KBM-7 (cell line): ENCODE measurements at places on chromosomes 11 and 22.

- no peak for DNase-seq
Observed at GRCh38 chr11:134498326-134499139, 86.5 kb upstream of the B3GAT1 start.

DNA sequence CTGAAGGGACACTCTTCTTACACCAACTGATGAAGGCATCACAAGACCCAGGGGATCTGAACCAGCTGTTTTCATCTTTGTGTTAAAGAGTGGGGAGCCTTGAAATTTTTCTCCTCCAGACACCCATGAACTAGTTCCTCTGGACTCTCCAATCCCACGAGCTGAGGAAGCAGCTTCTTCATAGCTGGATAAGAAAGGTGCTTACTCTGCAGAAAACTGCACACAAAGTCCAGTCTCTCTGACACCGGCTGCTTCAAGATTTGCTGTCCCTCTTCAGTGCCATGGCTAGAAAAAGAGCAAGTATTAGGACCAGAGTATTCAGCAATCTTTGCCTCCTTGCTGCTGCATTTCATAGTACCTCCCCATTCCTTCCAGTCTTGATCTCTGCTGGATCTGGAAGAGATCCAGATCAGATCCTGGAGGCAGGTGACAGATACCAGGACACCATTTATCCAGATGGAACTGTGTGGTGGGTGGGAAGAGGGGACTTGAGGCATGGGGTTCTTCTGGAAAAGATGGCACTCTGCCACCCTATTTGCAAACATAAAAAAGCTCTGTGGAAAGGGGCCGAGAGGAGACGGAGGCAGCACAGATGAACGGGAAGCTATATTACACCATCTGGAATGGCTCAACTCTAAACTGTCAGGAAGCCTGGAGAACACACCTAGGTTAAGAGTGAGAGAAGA is 25.5 kb downstream of the IL18BP start:
- DNase-seq = no peak

GRCh38 chr11:71428861-71429435 is 19.2 kb downstream of the DHCR7 start:
- no peak for DNase-seq

- no peak for DNase-seq
Observed at GRCh38 chr11:72598906-72599305, 75.3 kb downstream of the PDE2A start.

DNA sequence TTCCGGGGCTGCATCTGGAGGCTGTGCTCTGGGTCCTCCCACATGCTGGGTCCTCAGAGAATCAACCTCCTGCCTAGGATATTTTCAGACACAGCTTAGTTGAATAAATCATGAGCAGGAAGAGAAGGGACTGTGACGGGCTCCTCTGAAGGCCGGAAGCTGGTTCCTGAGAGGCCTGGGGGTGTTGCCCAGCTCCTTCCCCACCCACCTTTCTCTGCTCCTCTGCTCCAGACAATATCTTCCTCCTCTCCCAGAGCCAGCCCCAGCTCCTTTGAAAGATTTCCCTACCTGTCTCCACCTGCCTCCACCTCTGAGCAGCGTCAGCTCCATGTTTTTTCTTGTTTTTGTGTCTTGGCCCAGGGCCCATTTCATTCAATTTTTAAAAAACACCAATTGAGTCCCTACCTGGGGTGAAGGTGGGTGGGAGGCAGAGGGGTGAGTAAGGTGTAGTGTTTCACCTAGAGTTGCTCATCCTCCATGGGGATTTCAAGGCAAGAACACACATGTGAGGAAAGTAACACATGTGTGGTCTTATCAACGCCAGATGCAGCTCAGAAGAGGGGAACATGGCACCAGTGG is 24.8 kb upstream of the THY1 start:
- DNase-seq = no peak

DNA sequence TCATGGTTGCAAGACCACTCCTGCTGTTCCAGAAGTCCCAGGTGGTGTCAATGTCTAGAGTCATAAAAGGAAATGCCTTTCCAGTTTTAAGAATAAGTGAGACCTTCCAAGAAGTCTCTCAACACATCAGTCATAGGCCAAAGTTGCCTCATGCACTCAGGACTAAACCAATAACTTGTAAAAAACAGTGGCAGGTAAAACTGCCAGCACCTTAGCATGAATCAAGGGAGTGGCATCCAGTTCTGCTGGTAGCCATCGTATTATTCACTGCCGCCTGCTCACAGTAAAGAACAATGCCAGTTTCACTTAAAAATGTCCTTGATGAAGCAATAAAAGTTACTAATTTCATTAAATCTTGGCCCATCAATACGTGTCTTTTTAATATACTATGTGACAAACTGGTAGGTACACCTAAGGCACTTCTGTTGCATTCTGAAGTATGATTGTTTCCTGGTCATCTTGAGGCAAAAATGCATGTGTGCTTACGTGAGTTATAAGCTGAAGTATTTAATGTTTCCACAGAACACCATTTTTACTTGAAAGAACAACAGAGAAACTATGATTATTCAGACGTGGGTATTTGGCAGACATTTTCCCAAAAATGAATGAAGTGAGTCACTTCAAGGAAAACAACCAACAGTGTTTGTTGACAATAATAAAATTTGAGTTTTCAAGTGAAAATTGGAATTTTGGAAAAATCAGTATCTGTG is 125.2 kb upstream of the SNX19 start:
- no peak for DNase-seq

DNA sequence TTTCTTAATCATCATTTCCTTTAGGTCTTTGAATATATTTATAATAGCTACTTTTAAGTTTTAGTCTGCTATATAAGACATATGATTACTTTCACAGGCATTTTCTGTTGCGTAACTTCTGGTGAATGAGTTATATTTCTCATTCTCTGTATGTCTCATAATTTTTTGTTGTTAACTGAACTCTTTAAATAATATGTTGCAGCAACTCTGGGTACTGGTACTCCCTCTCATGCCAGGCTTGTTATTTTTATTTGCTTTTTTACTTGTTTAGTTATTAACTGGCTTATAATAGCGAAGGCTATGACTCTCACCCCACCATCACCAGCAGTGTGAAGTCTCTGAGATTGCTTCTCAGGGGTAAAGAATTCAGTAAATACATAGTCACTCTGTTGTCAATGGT is 524.2 kb upstream of the CHORDC1 start:
- DNase-seq = no peak

- no peak for DNase-seq
Observed at GRCh38 chr22:25942115-25942855, 200.3 kb downstream of the MYO18B start.

DNA sequence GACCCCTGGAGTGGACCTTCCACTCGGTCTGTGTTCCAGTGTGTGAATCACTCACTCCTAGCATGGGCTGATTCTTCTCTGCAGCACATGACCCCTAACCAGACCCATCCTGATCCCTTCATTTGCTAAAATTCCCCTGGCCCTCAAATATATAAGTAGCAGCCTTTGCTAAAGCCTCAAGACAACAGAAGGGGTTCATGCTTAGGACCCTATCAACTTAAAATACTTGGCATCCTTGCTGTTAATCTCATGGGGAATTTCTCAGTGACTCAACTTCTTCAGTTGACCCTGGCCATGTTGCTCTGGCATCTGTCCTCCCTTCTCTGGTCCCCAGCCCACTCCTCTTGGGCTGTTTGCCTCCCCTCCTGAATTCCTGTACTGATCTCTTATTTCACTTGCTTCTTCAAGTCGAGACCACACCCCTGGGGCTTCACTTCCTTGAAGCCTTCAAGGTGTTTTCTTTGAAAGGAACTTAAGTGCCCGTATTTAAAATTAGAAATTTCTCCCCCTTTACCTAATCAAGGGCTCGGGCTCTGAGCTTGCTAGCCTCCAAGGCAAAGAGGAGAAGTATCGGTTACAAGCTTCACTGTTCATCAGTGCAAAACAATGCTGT is 23.6 kb downstream of the NNMT start:
- DNase-seq = no peak

DNA sequence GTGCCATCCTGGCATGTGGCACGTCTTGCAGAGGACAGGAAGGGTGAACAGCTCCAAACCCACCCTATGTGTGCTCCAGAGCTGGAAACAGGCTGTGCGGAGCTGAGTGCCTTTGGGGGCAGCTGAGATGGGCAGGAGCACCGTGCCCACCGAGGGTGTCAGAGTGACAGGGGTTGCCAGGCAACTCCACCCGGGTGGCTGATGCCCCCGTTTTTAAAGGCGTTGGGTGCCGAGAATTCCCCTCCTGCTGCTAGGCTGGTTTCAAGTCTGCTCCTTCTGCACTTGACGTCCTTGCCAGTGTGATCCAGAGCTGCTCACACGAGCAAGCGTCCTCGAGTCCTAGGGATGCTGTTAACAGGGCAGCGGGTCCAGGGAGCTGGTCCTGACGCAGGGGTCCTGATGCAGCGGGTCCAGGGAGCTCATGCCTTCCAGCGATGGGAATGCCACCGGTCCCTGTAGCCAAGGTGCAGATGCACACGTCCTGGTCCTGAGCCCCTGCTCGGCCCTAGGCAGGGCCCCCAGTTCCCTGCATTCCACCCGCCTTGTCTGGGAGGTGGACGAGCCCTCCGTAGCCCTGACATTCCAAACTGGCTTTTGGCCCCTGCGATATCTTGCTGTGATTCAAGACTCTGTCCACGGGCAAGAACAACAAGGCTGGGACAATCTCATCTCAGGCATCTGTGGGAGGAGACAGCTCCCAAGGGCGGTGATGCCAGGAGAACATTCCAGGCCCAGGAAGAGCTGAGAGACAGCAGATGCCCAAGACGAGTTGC is 4.9 kb downstream of the KCNQ1 start:
- DNase-seq = no peak

DNA sequence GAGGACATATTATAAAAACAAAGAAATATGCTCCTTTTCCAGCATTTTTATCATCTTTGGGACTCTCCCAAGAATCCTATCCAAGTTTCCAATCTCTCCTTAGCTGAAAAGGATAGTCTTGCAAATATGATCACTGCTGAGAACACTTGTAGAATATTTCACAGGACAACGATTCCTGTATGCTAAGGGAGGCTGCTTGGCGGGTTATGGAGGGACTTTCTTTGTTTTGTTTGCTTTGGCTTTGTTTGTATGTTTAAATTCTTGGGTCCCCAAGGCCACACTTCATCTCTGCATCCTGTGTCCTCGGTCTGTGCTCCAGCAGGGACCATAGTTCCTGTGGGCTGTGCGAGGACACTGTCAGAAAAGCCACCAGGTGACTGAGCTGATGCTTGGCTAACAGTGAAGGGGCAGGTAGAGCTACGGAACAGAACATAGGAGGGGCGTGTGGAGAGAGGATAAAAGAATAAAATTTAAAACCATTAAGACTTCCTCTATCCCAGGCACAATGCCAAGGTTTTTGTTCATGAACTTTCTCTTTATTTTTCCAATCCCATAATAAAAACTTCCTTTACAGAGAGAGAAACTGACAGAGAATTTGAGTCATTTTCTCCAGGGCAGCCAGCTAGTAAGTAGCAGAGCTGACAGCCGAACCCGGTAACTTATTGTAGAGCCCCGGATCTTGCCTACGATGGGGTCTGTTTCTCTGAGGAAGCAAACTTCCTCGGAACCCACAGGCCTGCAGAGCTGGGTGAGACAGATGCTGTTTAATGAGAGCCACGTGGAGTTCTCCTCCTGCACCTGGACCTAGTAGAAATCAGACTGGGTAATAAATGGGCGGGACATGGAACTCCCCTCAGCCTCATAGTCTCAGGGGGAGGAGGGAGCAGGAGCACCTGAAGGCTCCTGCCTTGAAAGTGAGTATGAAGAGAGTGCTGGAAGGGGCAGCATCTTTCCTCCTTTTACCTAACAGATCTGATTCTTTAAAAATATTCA is at the start of gene IZUMO1R:
Gene IZUMO1R (plus strand): TSS at position 615 of the 993 bp plus-strand sequence. CDS start 1,057 bp downstream, outside the sequence.
- DNase-seq = no peak
